Effector memory CD8-positive, alpha-beta T cell (primary cell): ENCODE measurements at places on chromosomes 13 and 19.

- DNase-seq = no peak
These were observed 31.9 kb downstream of the PTPRS start for GRCh38 chr19:5308451-5309437.

- no peak for DNase-seq
These were observed 425.4 kb downstream of the DCT start for GRCh38 chr13:94053986-94054593.

DNA sequence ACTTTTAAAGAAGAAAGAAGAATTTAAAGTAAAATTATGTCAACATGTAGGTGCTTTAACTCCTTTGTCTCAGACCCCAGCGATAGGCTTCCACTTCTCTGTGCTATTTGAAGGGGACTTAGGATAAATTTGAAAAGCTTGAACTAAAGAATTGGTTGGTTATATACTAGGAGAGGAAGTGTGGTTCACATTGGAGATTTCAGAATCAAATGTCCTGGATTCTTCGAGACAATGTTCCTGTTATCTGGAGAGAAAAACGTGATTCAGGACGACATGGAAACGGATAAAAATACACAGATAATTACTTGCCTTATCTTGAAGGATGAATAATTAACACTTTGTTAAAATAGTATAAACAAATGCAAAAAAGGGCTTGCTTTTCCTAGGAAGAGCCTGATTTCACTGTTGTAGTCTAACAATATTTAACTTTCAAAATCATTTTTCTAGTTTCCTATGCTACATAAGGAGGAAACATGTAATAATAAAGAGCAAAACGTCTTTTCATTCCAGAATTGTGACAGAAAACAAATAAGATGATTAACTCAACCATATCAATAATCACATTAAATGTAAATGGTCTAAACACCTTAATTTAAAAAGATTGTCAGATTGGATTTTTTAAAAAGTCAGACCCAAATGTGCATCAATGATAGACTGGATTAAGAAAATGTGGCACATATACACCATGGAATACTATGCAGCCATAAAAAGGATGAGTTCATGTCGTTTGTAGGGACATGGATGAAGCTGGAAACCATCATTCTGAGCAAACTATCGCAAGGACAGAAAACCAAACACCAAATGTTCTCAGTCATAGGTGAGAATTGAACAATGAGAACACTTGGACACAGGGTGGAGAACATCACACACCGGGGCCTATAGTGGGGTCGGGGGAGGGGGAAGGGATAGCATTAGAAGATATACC, 724 bp upstream of the ZNF780A start:
- no peak for DNase-seq

- no peak for DNase-seq
These were observed 34.4 kb downstream of the TPP2 start for GRCh38 chr13:102631198-102631597.

- no peak for DNase-seq
These were observed 57.0 kb downstream of the RBM26 start for GRCh38 chr13:79349011-79349410.

GRCh38 chr19:11444059-11444458, 8.6 kb downstream of the PRKCSH start:
- DNase-seq = no peak

GRCh38 chr19:41480336-41480735, 37.4 kb downstream of the ERICH4 start:
- DNase-seq = no peak

DNA sequence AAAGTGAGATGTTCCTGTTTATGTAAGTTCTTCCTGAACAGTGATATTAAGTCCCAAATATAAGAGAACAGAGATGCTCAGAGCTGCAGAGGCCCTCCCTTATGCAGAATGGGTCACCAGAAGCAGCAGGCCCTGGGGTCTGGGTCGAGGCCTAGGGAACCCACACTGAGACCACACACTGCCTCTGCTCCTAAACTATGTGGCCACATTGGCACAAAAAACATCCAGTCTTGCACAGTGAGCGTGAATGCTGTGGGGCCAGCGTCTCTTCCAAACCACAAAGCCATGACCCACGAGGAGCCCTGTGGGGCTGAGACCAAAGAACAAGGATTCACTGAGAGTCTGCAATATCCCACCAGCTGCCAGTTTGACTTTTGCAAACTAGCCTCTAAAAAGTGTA, 23.6 kb downstream of the PROZ start:
- DNase-seq = no peak
